ENCODE measurements at places on chromosomes 7 and 10.
A peak's percentile ranks its signal among the peaks of the same experiment; 100 is the strongest.

DNA sequence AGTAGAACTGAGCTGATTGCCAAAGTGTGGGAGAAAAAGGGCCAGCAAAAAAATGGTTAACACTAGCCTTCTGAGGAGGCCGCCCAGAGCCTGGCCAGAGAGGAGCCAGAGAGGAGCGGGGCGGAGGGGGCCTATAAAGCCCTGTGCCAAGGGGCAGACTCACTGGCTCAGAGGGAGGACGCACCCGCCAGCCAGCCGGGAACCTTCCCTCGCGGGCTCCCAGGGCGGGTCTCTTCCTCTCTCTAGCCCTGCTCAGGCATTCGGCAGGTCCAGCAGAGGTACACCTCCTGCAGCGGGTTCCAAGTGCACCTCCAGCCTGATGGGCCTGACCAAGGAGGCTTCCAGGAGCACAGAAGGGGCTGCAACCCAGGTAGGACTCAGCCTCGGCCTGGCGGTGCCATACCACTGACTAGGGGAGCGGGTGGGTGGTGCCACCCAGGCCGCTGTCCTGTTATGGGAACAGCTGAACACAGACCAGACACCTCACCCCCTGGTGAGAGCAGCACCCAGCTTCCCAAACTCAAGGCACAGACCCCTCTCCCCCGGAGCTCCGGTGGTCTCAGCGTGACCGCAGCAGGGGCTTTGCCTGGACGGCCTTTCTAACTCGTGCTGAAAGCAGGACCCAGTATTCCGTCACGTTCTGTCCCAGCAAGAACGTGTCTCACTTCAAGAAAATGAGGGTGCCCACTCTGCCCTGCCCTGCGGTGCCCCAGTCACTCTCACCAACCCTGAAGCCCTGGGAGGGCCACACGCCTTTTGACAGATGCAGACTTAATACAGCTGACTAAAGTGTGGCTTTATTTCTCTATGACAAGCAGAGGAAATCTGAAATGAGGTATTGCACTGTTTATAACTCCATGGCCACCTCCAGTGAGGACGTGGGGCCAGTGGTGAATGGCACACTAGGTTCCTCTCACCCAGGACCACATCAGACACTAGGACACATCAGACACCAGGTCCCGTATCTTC lies at the start of gene GPER1:
Gene GPER1 (plus strand): TSS at position 162 of the 969 bp plus-strand sequence. CDS start 3,616 bp downstream, outside the sequence.
- peak; percentile 88 for DNase-seq

- no peak for DNase-seq
These were observed 173.9 kb upstream of the ZMIZ1 start for GRCh38 chr10:78894841-78895195.

DNA sequence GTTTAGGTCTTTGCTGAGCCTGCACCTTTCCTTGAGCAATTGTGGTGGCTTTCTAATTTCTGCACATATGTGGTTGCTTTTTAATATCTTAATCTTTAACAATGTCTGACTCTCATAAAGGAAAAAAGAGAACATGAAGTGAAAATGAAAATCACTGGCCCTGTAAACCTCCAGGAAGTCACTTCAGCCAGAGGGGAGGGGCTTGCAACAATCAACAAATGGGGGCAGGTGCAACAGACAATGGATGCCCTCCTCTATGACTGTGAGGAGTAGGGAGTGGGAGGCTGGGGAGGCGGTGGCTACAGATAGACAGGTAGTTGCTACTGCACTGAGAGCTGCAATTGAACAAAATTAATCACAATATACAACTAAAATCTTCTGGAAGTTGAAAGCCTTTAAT lies 1377.4 kb downstream of the XPNPEP1 start:
- DNase-seq = no peak

- DNase-seq = peak; percentile 39
These were observed 15.6 kb downstream of the CXCL12 start for GRCh38 chr10:44369296-44369695.

GRCh38 chr7:67625257-67625737 lies 628.7 kb downstream of the TYW1 start:
- DNase-seq = peak; percentile 83

- DNase-seq = no peak
These were observed 149.4 kb downstream of the RNLS start for GRCh38 chr10:88433565-88434186.

DNA sequence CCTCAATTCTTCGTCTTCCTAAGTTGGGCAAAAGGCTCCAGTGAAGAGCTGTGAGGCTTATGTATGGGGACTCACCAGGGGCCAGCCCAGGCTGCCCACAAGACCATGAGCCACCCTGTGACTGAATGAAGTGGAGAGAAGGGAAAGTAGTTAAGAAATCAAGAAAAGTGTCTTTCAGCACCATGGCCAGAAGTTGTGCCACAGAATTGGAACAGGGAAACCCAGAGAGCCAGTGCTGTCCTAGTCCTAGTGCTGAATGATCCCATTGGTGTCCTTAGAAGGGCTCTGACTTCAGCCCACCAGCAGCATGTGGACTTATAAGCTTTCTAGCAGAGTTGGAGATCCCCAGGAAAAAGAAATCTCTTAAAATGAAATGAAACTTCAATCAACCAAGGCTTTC lies 37.0 kb upstream of the CCSER2 start:
- peak; percentile 74 for DNase-seq

DNA sequence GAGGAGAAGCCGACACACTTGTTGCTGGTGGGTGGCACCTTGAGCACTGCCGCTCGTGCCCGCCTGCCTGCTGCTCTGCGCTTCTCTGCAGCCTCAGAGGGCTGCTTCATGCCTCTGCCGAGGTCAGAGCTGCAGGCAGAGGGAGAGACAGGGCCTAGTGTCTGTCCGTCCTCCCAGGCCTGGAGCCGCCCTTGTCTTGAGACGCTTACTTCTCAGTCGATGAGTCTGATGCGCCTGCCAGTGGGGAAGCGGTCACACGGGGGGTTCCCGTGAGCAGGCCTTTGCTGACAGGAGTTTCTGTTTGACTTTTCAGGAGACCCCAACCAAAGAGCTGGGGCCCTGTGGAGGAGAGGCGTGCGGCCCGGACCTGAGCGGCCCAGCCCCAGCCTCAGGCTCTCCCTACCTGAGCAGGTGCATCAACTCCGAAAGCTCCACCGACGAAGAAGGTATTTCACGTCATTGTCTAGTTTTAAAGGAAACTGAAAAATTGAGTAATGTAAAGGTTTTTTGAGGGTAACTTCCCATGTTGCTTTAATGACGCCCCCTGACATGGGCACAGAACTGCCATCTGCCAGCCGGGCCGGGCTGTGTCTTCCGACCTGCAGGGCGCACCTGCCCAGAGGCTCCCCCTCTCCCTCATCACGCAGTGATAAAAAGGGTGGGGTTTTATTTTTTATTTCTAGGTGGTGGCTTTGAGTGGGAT lies 7.8 kb upstream of the BHLHA15 start:
- no peak for DNase-seq

DNA sequence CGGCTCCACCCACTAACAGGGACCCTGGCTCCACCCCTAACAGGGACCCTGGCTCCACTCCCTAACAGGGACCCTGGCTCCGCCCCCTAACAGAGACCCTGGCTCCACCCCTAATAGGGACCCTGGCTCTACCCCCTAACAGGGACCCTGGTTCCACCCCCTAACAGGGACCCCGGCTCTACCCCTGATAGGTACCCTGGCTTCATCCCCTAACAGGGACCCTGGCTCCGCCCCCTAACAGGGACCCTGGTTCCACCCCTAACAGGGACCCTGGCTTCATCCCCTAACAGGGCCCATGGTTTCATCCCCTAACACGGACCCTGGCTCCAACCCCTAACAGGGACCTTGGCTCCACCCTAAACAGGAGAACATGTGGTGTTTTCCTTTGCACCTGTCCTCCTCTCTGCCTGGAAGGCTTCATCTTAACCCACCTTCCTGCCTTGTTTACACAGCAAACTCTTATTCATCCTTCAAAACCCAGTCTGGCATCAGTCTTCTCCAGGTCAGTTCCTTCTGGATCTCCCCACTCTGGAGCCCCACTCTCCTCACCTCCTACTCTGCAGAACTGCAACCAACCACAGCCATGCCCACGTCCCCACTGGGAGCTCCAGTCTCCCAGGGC lies 58.0 kb downstream of the CHST15 start:
- no peak for DNase-seq

- DNase-seq = no peak
These were observed 9.8 kb downstream of the USP6NL start for GRCh38 chr10:11601670-11602069.

DNA sequence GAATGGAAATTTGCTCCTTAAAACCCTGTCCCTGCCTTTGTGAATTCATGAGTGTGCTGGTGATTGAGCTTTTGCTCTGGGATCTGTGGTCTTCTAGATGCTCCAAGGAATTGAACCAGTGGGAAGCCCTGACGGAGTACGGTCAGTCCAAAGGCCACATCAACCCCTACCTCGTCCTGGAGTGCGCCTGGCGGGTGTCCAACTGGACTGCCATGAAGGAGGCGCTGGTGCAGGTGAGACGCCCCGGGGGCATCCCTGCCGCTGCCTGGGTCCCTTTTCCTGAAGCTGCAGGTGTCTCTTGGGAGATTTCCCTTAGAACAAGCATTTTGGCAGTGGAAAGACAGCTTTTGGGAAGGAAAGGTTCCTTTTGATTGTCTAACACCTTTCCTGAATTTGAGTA lies 100.3 kb downstream of the TRRAP start:
- no peak for DNase-seq
